Progenitor cell of endocrine pancreas (in vitro differentiated cells): ENCODE measurements at places on chromosomes 3 and 15.

DNA sequence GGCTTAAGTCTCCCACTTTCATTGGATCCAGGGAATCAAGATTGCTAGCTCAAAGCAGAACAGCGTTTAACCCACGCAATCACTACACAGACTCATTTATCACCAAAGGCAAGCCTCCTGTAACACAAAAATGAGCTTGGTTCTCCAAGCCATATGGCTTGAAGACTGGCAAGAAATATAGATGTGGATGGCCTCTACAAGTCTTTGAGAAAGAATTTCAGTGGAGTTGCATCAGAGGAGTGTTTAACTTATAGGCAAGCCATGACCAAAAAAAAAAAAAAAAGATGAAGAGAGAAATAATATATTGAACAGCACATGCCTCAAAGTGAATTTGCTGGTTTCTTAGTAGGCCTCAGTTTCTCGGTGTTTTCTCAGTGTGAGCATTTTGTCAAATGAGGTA is 27.3 kb downstream of the PDZRN3 start:
- DNase-seq, result no peak

DNA sequence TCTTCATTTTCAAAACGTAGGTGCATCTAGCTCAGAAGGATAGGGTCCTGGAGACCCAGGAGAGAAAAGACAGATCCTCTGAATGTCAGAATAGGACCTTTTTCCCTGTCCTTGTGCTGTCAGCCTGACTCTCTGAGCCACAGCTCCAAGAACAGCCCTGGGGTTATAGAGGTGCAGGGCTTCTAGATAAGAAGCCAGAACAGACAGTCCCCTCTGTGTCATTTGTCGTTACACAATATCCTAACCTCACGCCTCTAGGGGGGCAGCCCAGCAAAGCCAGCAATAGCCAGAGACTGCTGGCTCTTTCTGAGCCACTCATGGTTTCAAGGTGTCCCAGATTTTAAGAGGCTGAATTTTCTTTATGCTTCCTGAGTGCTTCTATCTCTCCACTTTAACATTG is 153.2 kb upstream of the THBS1 start:
- DNase-seq, result no peak

GRCh38 chr3:39780352-39780751 is 29.1 kb upstream of the MYRIP start:
- no peak for DNase-seq

GRCh38 chr15:49750553-49750952 is 129.7 kb downstream of the DTWD1 start:
- no peak for DNase-seq

GRCh38 chr3:120059081-120059864 is 35.0 kb downstream of the GSK3B start:
- no peak for DNase-seq

DNA sequence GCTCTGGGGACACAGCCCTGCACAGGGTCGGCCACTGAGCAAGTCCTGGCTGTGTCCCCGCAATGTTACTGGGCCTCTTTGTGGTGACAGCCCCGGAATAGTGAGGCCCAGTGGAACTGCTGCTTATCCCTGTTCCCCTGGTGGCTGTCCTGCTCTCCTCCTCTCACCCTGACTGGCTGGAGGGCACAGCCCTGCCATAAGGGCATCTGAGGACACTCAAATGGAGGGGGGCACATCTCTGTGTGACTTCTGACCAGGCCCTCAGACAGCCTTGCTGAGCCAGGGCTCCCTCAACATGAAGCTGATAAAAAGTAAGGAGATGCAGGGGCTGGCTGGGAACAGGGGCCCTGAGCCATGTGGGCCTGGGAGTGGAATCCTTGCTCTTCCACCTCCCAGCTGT is 127.4 kb upstream of the ATP2B2 start:
- no peak for DNase-seq

DNA sequence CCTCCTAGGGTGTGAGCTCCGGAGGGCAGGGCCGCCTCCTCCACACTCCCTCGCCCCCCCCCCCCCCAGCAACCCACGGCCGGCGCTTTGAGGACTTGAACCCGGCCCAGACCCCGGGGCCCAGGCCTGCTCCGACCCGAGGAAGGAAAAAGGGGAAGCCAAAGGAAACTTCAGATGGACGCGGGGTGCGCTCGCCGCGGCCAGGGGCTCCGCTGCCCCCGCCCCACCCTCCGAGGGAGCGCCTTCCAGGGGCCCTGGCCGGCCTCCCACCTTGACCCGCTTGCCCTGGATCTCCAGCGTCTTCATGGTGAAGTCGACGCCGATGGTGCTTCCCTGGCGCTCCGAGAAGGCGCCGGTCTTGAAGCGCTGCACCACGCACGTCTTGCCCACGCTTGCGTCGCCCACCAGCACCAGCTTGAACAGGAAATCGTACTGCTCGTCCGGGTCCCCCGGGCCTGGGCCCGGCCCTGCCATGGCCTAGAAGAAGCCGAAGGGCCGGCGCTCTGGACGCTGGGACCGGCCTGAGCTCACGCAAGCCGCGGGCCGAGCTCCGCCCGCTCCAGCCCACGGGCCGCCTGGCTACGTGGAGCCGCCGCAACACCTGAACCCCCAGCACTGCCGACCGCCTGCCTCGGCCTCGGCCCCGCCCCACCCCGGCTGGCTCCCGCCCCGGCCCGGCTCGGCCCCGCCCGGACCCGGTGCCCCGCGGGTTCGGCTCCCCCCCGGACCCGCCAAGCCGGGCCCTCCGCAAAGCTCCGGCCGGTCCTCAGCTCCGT is 400 bp downstream of the RAB43 start:
- peak; percentile 24 for DNase-seq

DNA sequence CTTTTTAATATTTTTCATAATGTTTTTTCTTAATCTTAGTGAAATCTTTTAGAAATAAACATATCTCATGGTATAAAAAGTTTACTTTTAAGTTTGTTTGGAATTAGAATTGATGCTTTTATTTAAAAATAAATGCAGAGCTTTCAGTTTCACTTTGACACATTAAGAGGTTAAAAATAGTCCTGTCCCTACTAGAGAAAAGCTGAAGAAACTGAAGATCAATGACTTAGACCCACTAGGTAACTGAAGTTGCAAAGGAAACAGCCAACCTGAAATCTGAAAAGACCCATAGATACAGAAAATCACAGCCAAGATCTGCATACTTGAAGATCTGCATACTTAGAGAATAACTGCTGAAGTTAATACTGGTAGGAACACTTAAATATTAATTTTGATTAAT is 237.6 kb downstream of the RAP2B start:
- DNase-seq, result no peak

DNA sequence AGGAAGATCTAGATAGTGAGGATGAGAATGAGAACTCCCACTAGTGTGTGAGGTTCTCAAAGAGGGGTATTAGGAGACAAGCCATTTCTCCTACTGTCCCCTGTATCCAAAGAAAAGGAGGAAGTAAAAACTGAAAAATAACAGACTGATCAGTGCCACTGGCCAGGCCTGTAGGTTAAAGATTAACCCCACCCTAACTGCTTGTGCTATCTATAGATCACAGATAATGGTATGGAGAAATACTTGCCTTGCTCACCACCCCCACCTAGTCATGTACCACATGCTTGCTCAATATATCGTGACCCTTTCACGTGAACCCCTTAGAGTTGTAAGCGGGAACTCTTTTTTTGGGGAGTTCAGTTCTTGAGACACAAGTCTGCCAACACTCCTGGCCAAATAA is 519.7 kb upstream of the FRG2C start:
- no peak for DNase-seq
